ENCODE measurements at places on chromosomes 7 and 10.

DNA sequence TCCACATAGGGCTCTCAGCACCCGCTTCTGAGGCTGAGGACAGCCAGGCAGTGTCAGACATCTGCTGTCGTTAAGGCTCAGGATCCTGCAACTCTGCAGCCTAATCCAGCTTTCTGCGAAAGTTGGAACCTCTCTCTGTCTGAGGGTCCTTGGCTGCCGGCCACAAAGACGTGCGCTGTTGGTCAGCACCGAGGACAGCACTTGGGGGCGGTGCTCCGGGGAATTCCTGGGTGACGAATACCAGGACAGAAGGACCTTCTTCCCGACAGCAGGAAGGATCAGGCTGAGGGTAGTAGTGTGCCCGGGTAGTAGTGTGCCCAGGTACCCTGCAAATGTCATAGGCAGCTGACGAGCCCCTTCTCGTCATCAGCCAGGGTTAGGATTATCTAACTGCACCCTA, 16.0 kb upstream of the RASGEF1A start:
- no peak for DNase-seq

DNA sequence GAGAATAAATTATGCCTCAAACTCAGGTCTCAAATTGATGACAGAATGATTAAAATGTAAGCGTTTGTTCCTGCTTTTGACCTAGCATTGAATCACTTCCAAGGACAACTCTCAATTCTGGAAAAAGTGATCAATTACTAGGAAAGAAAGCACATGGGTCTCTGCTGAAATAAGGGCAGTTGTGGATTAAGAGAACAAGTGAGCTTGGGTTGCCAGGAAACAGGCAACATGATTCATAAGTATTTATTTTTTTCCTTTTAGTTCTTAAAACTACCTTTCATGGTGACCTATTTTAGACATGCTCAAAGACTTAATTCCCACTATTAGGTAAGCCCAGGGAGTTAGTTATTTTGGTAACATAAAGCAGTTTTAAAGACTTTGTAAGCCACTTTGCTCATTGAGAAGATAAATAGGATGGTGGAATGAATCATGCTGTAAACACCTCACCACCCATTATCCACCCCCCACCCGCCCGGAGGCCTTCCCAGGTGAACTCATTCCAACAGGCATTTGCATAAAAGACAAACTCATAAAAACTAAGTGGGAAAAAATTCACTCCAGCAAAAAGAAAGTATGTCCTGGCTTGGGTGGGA, 728.3 kb downstream of the SORCS1 start:
- DNase-seq: no peak

- no peak for DNase-seq
These were observed 324.5 kb upstream of the KLF6 start for GRCh38 chr10:4109469-4109868.

- no peak for DNase-seq
These were observed 14.3 kb downstream of the ARHGAP12 start for GRCh38 chr10:31914370-31914769.

DNA sequence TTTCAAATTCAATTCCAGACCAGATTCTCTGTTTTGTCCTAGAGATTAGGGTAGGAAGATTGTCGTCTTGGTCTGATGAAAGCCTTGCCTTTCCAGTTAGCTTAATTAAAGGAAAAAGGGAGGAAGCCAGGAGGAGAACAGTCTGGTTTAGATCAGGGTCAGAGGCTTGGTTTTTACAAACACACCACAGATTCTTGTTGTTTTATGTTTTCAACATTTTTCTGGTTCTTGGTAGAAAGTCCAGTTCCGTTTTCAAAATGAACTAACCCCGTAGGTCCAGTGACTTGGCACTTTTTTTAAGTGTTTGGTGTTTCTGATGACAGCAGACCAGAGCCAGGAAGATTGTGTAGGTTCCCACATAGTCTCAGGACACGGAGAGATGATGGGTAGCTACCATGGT, 167.1 kb upstream of the INHBA start:
- DNase-seq: no peak

DNA sequence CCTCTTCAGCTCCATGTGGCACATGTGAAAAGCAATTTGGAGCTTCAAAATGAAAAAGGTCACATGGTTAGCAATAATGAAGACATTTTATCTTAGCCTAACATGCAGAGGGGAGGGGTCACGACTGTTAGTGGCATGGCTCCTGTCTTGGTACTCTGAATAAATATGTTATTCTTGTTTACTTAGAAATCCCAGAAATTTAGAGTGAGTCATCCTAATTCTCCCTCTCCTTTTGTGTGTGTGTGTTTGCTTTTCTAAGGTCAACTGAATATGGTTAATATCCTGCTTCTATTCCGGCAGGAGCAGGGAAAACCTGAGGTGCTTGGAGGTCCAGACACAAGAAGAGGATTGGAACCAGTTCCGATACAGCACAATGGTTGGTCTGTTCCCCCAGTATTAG, 17.6 kb downstream of the BCCIP start:
- DNase-seq: no peak

DNA sequence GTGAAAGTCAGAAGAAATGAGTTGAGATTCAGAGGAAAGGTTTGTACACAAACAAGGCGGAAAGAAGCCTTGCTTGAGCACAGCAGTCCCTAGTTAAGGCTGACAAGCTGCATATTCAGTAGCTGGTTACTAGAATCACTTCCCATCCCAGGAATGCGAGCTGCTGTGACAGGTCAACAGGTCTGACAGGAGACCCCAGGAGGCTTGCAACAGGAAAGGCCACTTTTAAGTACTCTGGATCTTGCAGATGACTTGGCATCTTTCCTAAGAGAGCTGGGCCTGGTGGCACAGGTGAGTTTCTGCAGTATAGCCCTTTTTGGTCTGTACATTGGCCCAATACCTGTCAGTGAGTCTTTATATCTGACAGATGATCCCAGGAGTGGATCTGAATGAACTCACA, 35.7 kb upstream of the UNC5B start:
- DNase-seq: no peak

- DNase-seq: no peak
These were observed 9.4 kb upstream of the GET4 start for GRCh38 chr7:867001-867405.

- DNase-seq: no peak
These were observed 85.9 kb downstream of the POM121L12 start for GRCh38 chr7:53121374-53121773.

- DNase-seq: no peak
These were observed at the start of gene VWA2 for GRCh38 chr10:114239117-114239993. VWA2 (plus strand) TSS chr10:114239254; CDS start chr10:114248714, 9,460 bp downstream.
